ENCODE measurements at places on chromosomes 5 and 9.

- DNase-seq = no peak
These were observed 14.7 kb upstream of the RAB14 start for GRCh38 chr9:121216271-121216805.

DNA sequence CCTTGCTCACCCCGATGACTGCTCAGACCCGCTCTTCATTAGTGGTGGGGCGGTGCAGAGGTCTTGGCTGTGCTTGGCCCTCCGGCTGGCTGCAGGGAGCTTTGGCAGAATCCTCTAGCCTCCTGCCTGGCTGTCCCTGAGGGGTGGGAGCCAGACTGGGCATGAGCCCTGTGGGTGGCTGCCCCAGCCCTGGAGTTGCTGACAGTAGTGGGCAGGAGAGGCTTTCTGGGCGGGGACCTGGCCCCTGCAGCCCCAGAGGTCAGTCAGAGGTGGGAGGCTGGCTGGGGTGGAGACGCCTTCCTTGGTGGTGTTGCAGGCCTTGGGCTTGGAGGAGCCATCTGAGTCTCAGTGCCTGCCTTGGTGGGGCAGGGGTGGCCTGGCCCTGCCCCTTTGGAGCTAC, 146.0 kb downstream of the RXRA start:
- no peak for DNase-seq

GRCh38 chr5:175688352-175689146, 30.7 kb downstream of the HRH2 start:
- no peak for DNase-seq

- DNase-seq = peak; percentile 18
These were observed 56.6 kb downstream of the RGS3 start for GRCh38 chr9:113520109-113520642.

GRCh38 chr9:4489919-4490704, at the start of gene SLC1A1:
Gene SLC1A1, plus strand, starts transcription at chr9:4490468. Its CDS starts 212 bp downstream, at chr9:4490680.
- no peak for DNase-seq

Measured in stimulated activated CD8-positive, alpha-beta memory T cell treated with anti-CD3 and anti-CD28 coated beads, Interleukin-2, amount 100 ng/mL, for 1 hour (primary cell).